ENCODE measurements at places on chromosomes 12 and 14.

- H3K27me3 ChIP-seq = no peaks in the 10 kb centered on the region
- DNase-seq = no peak
- H3K4me3 ChIP-seq = no peak overlapping the region
- no peaks in the 10 kb centered on the region for H3K36me3 ChIP-seq
- H3K27ac ChIP-seq = no peak overlapping the region
These were observed 114.2 kb downstream of the C12orf75 start for GRCh38 chr12:105444653-105445102.

DNA sequence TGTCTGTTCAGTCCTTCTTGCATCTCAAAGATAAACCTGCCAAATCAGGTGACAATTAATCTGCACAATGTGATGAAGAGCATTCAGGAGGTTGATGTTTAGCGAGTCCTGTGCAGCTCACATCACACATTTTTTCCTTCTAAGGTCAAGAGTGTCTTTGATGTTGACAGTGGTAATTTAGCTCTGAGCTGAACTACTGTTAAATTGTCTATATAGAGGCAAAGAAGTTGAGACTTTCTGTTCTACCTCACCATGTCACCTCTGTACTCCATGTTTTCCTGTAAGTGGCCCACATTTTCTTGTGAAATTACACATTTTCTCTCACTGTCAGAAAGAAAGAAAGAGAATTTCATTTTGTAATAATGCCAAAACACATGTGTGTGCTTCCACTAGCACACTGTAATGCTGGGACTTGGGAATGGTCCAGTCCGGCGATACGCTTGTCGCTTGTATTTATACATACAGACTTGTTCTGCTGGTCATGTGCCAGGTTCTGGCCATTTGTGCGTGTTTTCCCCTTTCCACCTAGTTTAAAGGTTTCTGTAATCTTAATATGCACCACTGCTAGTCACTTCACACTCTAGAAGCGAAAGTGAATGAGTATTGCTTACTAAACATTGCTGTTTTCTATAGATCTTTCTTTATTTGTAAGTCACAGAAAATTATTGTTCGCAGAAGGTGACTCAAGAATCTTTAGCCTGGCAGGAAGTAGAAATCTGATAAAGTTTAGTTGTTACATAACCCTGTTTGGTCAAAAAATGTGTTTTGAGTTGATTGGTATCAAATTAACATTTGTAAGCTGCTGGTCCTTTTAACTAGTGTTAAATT, 328.9 kb downstream of the TMTC2 start:
- DNase-seq = no peak
- no peaks in the 10 kb centered on the region for H3K4me1 ChIP-seq
- peak overlapping the region; percentile 30 for H3K4me3 ChIP-seq
- H3K27me3 ChIP-seq = no peaks in the 10 kb centered on the region
- peak overlapping the region; percentile 19 for H3K27ac ChIP-seq

DNA sequence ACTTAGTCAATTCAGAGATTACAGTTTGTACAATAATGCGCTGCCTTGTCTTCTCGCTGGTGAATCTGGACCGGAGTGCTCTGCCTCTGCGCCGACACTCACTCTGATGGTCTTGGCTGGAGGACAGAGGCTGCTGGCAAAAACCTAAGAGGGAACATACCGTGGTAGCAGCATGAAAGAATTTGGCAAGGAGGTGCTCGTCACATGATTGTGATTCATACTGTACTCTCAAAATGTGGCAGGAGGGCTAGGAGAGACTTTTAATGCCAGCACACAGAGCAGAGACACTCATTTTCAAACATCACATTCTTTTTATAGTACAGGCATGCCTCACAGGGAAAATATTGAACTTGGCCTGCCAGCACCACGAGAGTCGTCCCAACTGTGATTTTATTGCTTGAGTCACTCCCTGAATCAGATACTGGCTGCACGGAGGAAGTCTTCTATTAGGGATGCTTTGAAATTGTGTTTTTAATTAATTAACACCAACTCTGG, 67.8 kb downstream of the HMGA2 start:
- DNase-seq = peak; percentile 75
- H3K4me1 ChIP-seq = peaks cover 6% of the 10 kb centered on the region
- no peak overlapping the region for H3K4me3 ChIP-seq

- no peak overlapping the region for H3K4me3 ChIP-seq
- H3K27me3 ChIP-seq = no peaks in the 10 kb centered on the region
- no peaks in the 10 kb centered on the region for H3K4me1 ChIP-seq
- DNase-seq = no peak
These were observed 7.6 kb downstream of the TECPR2 start for GRCh38 chr14:102370305-102370809.

GRCh38 chr12:115962216-115962615, 315.3 kb downstream of the MED13L start:
- H3K27me3 ChIP-seq = no peaks in the 10 kb centered on the region
- H3K4me1 ChIP-seq = no peaks in the 10 kb centered on the region
- no peak overlapping the region for H3K27ac ChIP-seq
- DNase-seq = no peak
- H3K36me3 ChIP-seq = no peaks in the 10 kb centered on the region

- H3K27ac ChIP-seq = no peak overlapping the region
- H3K27me3 ChIP-seq = no peaks in the 10 kb centered on the region
- H3K4me1 ChIP-seq = no peaks in the 10 kb centered on the region
- no peaks in the 10 kb centered on the region for H3K36me3 ChIP-seq
- DNase-seq = no peak
These were observed 53.0 kb upstream of the FUT8 start for GRCh38 chr14:65359503-65359902.

- H3K4me1 ChIP-seq = no peaks in the 10 kb centered on the region
- H3K27me3 ChIP-seq = no peaks in the 10 kb centered on the region
- no peaks in the 10 kb centered on the region for H3K36me3 ChIP-seq
- H3K4me3 ChIP-seq = no peak overlapping the region
- H3K27ac ChIP-seq = no peak overlapping the region
- no peak for DNase-seq
These were observed 398.8 kb upstream of the RGS6 start for GRCh38 chr14:71533390-71533789.

Data from breast epithelium (tissue), 4 donors.